ENCODE measurements at places on chromosomes 1 and 21.
A peak's percentile ranks its signal among the peaks of the same experiment; 100 is the strongest.

GRCh38 chr1:25649505-25650288 lies 33.1 kb downstream of the MAN1C1 start:
- DNase-seq: no peak

GRCh38 chr1:89198491-89199072 lies at the start of gene GBP4:
Gene GBP4, minus strand, starts transcription at chr1:89198942. Its CDS starts 108 bp downstream, at chr1:89198834.
- no peak for DNase-seq

DNA sequence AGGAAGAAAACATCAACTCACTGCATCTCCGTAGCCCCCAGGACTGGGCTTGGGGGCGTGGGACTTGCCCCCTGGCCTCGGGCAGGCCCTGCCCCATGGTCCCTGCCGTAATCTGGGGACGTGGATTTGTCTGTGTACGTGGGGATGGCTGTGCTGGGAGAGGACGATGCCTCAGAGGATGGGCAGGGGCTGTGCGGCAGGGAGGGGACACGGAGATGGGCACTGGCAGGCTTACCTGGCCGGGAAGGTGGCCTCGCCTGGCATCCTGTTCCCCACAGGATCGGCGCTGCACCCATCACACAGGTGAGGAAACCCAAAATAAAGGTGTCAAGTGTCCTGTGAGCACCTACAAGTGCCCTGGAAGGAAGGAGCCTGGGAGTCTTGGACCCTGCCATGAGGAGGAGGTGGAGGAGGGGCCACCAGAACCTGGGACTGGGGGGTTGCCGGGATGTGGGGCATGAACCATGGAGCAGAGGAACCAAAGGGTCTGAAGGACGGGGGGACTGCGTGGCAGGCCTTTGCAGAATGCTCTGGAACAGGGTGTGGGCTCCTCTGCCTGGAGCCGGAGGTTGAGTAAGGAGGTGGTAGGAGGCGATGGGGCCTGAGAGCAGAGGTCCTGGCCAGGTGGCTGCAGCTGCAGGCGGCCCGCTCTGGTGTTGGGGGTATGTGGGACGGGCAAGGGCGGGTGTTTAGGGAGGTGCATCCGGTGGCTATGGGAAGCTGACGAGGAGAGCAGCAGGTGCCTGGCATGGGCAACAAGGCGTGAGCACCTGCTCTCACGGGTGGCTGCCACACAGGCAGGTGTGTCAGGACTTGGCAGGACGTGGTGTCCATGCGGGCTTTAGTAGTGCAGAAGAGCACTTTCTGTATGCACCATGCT lies 27.8 kb upstream of the LRRC3 start:
- no peak for DNase-seq

- no peak for DNase-seq
Observed at GRCh38 chr1:156816561-156817328, at the start of gene SH2D2A. Gene SH2D2A, minus strand, starts transcription at chr1:156816848. Its CDS starts 140 bp downstream, at chr1:156816708.

DNA sequence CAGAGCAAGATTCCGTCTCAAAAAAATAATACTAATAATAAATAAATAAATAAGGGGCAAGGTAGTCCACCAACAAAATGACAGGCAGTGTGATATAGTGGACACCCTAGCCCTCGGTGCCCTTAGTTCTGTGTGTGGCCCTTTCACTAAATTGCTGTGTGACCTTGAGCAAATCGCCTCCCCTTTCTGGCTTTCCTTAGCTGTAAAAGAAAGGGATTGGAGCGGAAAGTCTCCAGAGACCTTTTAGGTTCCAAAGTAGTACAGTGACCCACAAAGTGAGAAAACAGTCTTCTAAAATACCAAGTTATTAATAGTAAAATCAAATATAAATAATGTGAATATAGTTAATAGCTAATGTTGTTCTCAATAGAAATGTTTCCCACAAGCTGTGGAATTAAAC lies 7.6 kb downstream of the LMNA start:
- DNase-seq: no peak

- DNase-seq: no peak
Observed at GRCh38 chr1:70737125-70737524, 310.5 kb downstream of the PTGER3 start.

- no peak for DNase-seq
Observed at GRCh38 chr1:8083739-8084484, 57.8 kb upstream of the ERRFI1 start.

DNA sequence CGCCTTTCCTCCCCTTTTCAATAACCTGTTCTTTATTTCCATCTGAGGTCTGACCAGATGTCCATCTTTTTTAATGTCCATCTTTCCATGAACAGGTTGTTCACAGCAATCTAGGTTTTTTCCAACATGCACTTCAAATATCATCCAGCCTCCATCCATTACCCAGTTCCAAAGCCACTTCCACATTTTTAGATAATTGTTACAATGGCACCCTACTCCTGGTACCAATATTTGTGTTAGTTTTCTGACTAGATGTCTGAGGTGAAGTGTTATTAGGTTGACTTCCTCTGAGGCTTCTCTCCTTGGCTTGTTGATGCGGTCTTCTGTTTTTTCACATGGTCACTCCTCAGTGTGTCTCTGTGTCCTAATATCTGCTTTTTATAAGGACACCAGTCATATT lies 89.4 kb downstream of the OBSCN start:
- no peak for DNase-seq

- DNase-seq: peak; percentile 27
Observed at GRCh38 chr1:182143825-182144645, 82.5 kb upstream of the ZNF648 start.

DNA sequence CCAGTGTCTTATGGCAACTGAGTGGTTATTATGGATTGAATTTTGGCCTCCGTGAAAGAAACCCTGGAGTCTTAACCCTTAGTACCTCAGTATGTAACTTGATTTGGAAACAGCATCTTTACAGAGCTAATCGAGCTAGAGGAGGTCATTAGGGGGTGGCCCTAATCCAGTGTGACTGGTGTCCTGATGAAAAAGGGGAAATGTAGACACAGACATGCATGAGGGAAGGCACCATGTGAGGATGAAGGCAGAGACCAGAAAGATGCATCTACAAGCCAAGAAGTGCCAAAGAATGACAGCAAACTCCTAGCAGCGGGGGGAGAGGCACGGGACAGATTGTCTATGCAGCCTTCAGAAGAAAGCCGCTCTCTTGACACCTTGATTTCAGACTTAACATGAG lies 14.7 kb downstream of the DOP1B start:
- DNase-seq: no peak

DNA sequence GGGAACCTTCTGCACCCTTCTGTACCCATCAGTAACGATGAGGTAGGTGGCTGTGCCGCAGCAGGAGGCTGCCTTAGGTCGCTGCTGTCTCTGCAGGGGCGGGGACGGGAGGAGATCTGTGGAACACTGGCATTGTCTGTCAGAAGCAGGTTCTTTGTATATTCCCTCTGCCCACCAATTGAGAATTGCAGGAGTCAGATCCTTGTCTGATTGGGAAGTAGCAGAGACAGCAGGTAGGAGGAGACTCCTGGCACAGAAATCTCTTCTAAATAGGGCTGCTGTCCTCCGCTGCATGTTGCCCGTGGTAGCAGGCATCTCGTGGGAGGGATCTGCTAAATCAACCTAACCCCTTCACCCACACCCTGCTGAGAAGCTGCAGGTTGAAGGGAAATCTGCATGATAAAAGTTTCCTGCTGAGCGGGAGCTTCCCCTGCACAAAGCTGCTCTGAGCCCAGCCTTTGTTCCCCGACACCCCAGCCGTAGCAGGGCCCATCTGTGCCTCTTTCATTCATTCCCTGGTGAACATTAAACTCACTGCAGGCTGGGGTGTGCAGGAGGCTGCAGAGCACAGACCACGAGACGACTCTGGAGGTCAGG lies 15.9 kb downstream of the SARS1 start:
- DNase-seq: peak; percentile 98

DNA sequence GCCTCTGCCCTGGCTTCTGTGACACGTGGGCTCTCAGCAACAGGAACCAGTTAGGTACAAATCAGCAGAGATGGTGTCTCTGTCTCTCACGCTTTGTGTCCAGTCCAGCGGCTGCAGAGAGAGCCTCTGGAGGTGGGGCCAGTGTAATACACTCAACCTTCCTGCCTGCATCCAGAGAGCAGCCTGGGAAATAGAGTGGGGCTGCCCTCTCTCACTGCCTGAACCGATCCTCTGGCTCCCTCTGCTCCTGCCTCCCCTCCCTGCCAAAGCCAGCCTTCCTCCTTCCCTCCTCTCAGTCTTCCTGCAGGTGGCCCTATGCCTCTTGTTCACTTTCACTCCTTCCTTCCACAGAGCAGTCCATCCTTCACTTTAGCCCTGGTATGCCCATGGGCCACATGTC lies at the start of gene ZNF648:
TSS of gene ZNF648 (minus strand) at position 119 of the 400 bp plus-strand sequence. CDS start 3,702 bp downstream, outside the sequence.
- no peak for DNase-seq

DNA sequence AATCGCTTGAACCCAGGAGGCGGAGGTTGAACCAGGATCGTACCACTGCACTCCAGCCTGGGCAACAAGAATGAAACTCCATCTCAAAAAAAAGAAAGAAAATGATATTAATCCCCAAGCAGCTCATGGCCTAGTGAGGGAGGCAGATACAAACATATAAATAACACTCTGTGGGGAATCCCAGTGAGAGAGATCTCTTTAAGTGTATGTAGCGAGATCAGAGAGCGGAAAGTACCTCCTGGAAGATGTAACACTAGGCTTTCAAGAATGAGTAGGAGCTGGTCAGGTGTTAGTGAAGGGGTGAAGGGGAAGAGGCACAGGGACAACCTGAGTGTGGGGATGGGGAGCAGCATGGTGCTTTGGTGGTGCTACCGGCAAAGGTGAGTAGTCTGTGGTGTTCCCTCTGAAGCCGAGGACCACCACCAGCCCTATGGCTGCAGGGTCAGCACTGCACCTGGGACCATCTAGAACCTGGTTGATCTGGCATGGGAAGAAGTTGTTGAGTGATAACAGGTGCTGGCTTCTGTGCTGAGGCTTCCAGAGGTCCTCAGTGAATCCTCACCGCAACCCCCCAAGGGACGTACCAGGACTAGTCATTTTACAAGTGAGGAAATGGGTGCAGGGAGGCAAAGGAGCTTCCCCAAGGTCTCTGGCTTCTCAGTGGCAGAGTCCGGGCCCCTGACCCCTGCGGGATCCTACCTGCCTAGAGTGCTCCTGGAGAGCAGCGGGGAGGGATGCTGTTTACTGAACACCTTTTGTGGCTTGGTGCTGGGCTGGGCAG lies 367.6 kb upstream of the VAMP3 start:
- no peak for DNase-seq

DNA sequence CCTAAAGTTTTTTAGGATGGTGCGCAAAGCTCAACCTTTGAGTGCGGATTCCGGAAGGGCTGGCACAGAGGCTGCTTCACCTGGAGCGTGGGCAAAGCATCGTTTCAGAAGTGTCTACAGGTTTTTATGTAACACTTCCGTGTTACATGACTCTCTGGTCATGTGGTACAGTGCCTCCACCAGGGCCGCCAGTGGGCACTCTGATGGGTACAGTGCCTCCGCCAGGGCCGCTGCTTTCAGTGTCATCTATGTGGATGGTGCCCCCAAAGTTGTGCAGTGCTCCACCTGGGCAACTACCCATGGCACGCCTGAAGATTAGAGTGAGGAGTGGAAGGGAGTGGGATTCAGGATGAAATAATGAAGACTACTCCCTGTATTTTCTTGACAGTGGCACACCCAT lies 101.4 kb upstream of the C1orf174 start:
- no peak for DNase-seq

DNA sequence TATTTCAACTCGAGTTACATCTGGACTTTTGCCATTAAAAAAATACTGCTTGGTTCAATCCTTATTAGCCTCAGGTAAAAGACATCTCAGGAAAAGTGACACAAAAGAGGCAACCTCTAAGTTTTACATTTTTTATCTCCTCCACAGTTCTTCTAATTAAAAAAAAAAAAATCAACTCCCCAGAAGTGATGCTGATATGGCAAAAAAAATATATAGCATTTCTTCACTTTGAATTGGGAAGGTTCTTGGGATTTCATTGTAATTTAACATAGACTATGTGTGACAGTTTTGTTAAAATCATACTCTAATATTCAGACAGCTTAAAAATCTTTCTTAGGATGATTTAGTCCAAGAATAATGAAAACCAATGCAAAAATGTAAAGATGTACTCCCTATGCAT lies 87.9 kb downstream of the LRRC8C start:
- DNase-seq: no peak

GRCh38 chr1:30885570-30886522 lies 22.7 kb downstream of the SDC3 start:
- no peak for DNase-seq

DNA sequence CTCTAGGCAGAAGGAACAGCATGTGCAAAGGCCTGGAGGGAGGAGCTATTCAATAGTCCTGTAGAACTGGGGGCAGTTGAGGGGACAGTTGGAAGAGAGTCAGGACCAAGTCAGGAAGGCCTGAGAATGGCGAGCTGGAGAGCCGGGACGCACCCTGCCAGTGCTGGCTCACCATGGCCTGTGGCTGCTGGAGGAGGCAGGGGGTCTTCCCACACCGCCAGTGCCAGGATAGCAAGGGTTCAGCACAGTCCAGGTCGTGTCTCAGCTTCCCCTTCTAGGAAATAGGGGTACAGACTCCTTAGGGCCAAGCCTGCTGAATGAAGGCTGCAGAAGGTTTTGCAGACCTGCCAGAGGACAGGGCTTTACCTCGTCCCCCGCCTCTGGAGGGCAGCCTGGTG lies 7.3 kb downstream of the PODN start:
- no peak for DNase-seq

GRCh38 chr1:235954306-235955283 lies 87.9 kb upstream of the LYST start:
- DNase-seq: no peak

GRCh38 chr1:183025782-183026774 lies 2.9 kb downstream of the LAMC1 start:
- no peak for DNase-seq

DNA sequence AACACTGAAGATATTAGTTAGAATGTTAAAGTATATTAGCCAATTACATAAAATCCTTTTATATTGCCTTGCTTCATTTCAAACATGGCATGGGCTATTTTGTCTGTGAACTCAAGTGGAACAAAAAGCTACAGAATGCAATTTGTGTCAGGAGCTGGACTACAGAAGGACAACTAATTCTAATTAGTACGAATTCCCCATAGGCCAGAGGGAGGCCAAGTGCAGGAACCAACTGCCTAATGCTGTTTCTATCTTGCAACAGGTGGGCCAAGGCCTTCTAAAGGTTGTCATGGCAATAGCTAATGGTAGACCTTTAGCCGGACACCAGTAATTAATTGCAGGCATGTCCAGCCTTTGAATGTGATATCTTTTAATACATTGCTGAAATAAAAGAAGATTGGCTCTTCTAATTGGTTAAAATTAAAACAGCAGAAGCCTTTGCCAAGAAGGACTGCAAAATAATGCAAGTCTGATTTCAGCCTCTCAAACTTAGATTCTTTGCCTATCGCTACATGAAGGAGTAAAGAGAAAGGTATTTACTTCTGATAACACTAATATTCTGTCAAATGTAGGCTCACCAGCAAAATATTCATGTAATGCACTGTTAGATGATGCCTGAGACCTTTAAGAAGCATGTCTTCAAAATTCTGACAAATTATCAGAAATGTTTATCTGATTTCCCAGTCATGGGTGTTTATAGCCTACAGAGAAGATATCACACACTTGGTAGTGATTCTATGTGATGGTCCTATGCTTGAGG lies 232.1 kb downstream of the LMO4 start:
- no peak for DNase-seq

DNA sequence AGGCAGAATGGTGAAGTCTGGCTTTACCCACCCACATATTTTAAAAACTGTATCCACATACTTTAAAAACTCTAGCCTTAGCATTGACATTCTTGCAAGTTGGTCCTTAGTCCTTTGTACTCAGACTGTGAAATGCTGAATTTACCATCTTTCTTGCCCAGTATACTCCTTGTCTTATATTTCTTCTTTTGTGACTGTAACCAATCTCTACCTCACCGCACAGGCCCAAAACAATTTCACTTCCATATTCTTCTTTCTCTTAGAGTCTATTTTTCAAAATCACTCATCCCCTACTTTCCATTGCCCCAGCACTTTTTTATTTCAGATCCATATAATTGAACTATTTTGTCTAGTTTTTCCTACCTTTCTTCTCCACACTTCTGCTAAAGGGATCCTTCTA lies 892.4 kb upstream of the B3GALT2 start:
- no peak for DNase-seq

All from NT2/D1 (cell line).